ENCODE measurements at places on chromosomes 12 and 14.

DNA sequence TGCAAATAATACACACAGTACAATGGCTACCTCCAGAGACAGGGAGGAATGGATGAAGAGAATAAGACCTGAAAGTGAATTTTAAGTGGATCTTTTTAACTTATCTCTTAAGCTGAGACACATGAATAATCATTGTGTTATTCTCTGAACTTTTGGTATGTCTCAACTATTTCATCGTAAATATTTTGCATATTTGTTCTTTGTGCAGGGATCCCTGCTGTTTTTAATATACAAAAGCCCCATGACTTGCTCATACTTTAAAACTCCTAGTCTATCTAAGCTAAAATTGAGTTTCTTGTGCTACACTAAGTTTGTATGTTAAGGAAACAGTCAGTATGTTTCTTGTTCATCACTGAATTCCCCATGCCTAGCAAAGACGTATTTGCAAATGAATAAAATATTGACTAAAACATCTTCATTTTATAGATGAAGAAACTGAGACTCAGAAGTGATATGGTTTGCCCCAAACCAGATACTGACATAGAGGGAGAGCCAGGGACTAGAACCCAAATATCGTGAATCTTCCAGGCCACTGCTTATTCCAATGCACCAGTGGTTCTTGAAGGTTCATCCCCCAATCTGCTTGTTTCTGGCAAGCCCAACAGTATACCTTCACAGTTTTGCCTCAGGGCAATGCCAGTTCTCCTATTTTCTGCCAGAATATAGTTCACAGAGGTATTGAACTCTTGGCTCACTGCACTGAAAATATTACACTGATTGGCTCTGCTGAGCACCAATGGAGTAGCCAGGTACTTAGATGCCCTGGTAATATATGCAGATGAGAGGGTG is 356.9 kb downstream of the MED13L start:
- no peak overlapping the region for H3K27ac ChIP-seq
- H3K27me3 ChIP-seq, result peaks cover 32% of the 10 kb centered on the region
- DNase-seq, result no peak
- H3K36me3 ChIP-seq, result no peaks in the 10 kb centered on the region
- peaks cover 1% of the 10 kb centered on the region for H3K4me1 ChIP-seq

DNA sequence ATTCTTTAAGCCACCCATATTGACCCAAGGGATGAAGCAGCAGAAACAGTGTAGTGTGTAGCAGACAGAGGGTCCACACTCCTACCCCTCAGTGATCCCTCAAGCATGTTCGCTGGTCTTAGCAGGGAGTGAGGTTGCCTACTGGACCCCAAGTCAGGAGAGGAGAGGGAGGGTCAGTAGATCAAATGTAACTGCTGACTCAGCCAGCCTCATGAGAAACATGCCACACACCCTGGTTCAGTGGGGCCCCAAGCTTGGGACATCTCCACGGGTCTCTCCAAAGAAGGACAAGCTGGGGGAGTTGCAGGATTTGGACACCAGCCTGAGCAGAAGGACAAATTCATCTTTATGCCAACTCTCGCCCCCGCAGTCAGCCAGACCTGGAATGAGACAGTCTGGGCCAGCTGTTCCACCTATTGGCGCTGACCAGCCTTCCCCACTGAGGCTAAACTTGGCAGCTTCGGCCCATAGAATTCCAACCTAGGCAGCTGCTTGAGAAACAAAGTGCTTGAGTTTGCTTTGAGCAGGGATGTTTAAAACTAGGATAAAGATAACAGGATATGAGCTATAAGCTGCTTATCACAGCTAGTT is 66.0 kb upstream of the ACTN1 start:
- H3K36me3 ChIP-seq, result no peaks in the 10 kb centered on the region
- peaks cover 3% of the 10 kb centered on the region for H3K4me1 ChIP-seq
- H3K27me3 ChIP-seq, result peaks cover 39% of the 10 kb centered on the region

GRCh38 chr12:3869865-3870264 is 3.3 kb downstream of the PARP11 start:
- H3K36me3 ChIP-seq, result peaks cover 45% of the 10 kb centered on the region
- peak overlapping the region; percentile 97 for H3K27ac ChIP-seq
- H3K4me1 ChIP-seq, result peaks cover 39% of the 10 kb centered on the region
- DNase-seq, result peak; percentile 48
- peak overlapping the region; percentile 98 for H3K4me3 ChIP-seq

DNA sequence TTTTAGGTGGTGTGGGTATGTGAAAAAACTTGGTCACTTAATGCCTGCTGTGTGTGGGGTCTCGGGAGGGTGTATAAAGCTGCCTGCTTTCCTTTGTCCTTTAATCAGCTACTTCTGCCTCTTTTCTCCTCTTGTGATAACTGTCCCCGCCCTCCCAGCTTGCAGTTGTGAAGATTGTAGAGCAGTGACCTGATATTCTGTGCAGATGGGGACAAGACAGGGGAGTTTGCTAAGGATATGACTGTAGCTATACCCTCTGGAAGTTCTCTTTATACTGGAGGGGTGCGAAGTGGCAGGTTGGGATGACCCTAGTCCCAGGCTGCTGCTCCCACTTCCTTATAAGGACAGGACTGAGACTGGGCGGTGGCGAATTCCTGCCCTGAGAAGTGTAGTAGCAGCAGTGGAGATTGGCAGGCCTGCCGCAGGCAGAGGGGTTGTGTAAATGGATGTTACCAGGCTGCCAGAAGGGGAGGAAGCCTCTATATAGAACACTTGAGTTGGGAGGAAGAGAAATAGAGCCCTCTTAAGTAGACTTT is 835 bp downstream of the MYL6 start:
- H3K4me1 ChIP-seq, result peaks cover 35% of the 10 kb centered on the region
- H3K36me3 ChIP-seq, result peaks cover 47% of the 10 kb centered on the region
- H3K27me3 ChIP-seq, result no peaks in the 10 kb centered on the region
- peak overlapping the region; percentile 97 for H3K27ac ChIP-seq
- DNase-seq, result peak; percentile 48
- peak overlapping the region; percentile 96 for H3K4me3 ChIP-seq

DNA sequence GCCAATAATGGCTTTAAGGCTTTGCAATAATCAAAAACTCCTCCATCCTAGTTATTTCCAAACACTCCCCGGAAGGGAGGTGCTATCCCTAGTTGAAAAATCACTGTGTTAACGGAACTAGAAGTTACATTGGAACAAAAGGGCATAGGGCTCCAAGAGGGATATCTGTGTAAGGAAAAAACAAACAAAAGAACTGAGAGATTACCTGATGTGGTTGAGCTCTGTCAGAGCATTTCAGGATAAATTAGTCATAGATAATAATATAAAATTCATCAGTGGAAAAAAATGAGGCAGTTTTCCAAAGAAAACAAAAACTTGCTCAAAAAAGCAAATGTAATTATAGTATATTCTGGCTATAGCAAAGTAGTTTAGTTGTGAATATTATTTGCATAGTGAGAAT is 27.4 kb upstream of the PAPLN start:
- H3K27me3 ChIP-seq, result no peaks in the 10 kb centered on the region
- H3K36me3 ChIP-seq, result peaks cover 58% of the 10 kb centered on the region
- no peak overlapping the region for H3K27ac ChIP-seq
- H3K4me1 ChIP-seq, result peaks cover 5% of the 10 kb centered on the region

- peaks cover 20% of the 10 kb centered on the region for H3K4me1 ChIP-seq
- DNase-seq, result no peak
- H3K27ac ChIP-seq, result no peak overlapping the region
- H3K36me3 ChIP-seq, result peaks cover 12% of the 10 kb centered on the region
Measured at GRCh38 chr12:14238221-14238792, 127.2 kb upstream of the ATF7IP start.

DNA sequence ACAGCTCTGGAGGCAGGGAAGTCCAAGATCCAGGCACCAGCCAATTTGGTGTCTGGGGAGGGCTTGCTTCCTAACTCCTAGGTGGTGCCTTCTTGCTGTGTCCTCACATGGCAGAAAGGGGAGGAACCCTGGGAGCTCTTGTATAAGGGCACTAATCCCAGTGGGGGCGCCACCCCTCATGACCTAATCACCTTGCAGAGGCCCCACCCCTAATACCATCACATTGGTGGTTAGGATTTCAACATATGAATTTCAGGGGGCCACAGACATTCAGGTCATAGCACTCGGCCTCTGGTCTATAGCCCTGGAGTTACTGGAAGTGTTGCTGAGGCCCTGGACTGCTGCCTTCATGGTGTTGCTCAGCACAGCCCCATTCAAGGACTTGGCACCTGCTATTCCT is 14.6 kb downstream of the PSMD9 start:
- H3K4me3 ChIP-seq, result no peak overlapping the region
- no peak overlapping the region for H3K27ac ChIP-seq
- H3K27me3 ChIP-seq, result no peaks in the 10 kb centered on the region
- no peak for DNase-seq
- H3K36me3 ChIP-seq, result peaks cover 23% of the 10 kb centered on the region
- H3K4me1 ChIP-seq, result no peaks in the 10 kb centered on the region

- no peaks in the 10 kb centered on the region for H3K4me1 ChIP-seq
- no peak overlapping the region for H3K4me3 ChIP-seq
- no peak overlapping the region for H3K27ac ChIP-seq
- H3K27me3 ChIP-seq, result peaks cover 2% of the 10 kb centered on the region
Measured at GRCh38 chr12:130127532-130127911, 34.7 kb upstream of the FZD10 start.

GRCh38 chr12:77421152-77421551 is 355.8 kb upstream of the E2F7 start:
- H3K27me3 ChIP-seq, result no peaks in the 10 kb centered on the region
- H3K27ac ChIP-seq, result no peak overlapping the region
- no peak overlapping the region for H3K4me3 ChIP-seq
- no peaks in the 10 kb centered on the region for H3K36me3 ChIP-seq

DNA sequence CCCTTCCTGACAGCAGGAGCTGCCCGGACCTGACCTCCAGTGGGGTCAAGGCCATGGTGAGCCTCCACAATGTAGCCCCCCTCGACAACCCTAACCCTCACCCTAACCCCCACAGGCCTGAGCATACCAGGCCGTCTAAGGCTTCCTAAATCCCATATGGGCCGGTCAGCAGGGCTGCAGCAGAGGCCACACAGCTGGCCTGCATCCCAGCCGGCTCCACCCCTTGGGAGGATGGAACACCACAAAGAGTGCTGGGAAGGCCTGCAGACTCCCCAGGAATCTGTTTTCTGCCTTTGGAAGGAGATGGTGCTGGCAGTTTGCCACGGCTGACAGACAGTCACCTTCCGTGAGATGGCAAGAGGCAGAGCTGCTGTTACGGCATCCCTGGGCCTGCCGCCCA is 2.8 kb downstream of the TMEM179 start:
- no peak overlapping the region for H3K4me3 ChIP-seq
- H3K4me1 ChIP-seq, result no peaks in the 10 kb centered on the region
- peaks cover 28% of the 10 kb centered on the region for H3K27me3 ChIP-seq

DNA sequence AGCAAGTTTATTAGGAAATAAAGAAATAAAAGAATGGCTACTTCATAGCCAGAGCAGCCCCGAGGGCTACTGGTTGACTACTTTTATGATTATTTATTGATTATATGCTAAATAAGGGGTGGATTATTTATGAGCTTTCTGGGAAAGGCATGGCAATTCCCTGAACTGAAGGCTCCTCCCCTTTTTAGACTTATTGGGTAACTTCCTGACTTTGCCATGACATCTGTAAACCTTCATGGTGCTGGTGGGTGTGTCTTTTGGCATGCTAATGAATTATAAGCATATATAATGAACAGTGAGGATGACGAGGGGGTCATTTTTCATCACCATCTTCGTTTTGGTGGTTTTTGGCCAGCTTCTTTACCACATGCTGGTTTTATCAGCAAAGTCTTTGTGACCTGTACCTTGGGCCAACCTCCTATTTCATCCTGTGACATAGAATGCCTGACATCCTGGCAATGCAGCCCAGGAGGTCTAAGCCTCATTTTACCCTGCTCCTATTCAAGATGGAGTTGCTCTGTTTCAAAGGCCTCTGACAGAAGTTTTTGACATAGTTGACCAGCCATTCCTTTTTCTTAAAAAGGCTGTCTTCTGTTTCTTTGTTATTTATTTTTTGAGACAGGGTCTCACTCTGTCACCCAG is 11.1 kb upstream of the PTGES3 start:
- peak overlapping the region; percentile 15 for H3K27ac ChIP-seq
- peak; percentile 3 for DNase-seq
- peaks cover 4% of the 10 kb centered on the region for H3K27me3 ChIP-seq
- H3K4me1 ChIP-seq, result peaks cover 12% of the 10 kb centered on the region

DNA sequence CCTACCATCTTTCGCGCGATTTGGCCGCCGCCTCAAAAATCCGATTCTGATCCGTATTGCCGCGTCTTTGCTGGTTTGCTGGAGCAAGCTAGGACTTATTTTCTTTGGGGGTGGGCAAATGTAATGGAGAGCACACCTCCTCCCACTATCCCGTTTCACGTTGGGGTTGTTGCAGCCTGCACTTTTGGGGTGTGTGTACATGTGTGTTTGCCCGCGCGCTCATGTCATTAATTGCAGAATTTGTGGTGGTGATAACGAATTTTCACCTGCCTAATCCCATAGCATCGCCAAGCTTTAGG is 657 bp downstream of the METAP2 start:
- H3K27ac ChIP-seq, result peak overlapping the region; percentile 99
- no peaks in the 10 kb centered on the region for H3K27me3 ChIP-seq
- H3K4me3 ChIP-seq, result peak overlapping the region; percentile 99
- peaks cover 28% of the 10 kb centered on the region for H3K36me3 ChIP-seq
- DNase-seq, result no peak
- peaks cover 30% of the 10 kb centered on the region for H3K4me1 ChIP-seq

DNA sequence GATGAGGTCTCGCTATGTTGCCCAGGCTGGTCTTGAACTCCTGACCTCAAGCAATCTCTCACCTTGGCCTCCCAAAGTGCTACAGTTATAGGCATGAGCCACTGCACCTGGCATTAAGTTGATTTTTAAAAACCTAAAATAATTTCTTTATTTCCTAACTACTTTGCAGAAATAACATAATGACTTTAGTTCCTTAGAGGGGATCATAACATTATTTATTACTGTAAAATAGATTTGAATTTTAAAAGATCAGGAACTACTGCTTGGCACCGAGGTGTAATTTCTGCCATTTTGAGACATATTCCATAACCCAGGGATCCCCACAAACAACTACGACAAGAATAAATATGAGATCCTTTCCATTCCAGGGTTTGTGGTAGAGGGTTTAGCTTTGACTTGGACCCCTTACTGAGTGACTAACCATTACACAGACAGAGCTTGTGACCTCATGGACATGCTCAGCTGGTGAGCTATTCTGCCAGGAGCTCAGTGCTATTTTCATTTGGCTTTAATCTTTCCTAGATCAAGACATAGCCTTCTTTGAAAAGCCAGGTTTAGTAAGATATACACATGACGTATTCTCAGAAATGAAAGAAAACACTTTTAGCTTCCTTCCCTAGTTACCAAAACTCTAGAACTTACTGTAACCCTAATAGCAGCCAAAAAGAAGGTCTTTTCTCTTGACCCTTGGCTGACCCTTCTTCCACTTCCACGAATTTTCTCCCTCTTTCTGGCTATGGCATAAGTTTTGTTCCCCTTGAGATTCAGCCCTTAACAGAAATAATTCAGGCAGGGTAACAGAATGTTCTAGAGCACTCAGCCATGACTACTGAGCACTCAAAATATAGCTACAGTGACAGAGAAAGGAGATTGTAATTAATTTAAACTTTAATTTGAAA is 75.1 kb upstream of the NUDT4 start:
- H3K4me3 ChIP-seq, result no peak overlapping the region
- H3K36me3 ChIP-seq, result peaks cover 4% of the 10 kb centered on the region
- H3K27me3 ChIP-seq, result peaks cover 5% of the 10 kb centered on the region
- no peak for DNase-seq

GRCh38 chr12:62882696-62883095 is 52.3 kb downstream of the PPM1H start:
- no peaks in the 10 kb centered on the region for H3K4me1 ChIP-seq
- peaks cover under 1% of the 10 kb centered on the region for H3K27me3 ChIP-seq
- no peak for DNase-seq
- no peak overlapping the region for H3K4me3 ChIP-seq

GRCh38 chr12:120640861-120641833 is 721 bp downstream of the CABP1 start:
- H3K27me3 ChIP-seq, result peaks cover 57% of the 10 kb centered on the region
- H3K4me3 ChIP-seq, result peak overlapping the region; percentile 77
- no peaks in the 10 kb centered on the region for H3K36me3 ChIP-seq
- peak; percentile 79 for DNase-seq

Measured in activated naive CD8-positive, alpha-beta T cell treated with anti-CD3 and anti-CD28 coated beads, Interleukin-2, amount 10 ng/mL, durations not matched to agents 7 days and 5 days (primary cell).